Globus pallidus (tissue), 1 donor: ENCODE measurements at places on chromosomes 16 and 17.

DNA sequence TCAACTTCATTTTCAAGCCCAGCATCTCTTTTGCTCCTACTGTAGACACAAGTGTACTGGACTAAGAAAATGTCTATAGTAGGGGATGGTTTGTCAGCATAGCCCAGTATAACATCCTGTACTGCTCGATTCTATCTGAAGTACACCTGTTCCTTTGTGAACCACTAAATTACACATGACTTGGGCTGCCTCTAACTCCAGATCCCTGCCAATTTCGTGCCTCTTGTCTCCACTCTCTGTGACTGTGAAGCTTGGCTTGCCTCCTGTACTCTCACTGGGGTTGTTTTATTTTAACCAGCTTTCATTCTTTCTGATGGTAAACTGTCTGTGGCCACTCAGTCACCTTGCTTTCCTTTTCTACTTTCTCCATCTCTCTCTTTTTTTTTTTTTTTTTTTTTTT, 24.5 kb downstream of the GFOD2 start:
- DNase-seq: no peak

DNA sequence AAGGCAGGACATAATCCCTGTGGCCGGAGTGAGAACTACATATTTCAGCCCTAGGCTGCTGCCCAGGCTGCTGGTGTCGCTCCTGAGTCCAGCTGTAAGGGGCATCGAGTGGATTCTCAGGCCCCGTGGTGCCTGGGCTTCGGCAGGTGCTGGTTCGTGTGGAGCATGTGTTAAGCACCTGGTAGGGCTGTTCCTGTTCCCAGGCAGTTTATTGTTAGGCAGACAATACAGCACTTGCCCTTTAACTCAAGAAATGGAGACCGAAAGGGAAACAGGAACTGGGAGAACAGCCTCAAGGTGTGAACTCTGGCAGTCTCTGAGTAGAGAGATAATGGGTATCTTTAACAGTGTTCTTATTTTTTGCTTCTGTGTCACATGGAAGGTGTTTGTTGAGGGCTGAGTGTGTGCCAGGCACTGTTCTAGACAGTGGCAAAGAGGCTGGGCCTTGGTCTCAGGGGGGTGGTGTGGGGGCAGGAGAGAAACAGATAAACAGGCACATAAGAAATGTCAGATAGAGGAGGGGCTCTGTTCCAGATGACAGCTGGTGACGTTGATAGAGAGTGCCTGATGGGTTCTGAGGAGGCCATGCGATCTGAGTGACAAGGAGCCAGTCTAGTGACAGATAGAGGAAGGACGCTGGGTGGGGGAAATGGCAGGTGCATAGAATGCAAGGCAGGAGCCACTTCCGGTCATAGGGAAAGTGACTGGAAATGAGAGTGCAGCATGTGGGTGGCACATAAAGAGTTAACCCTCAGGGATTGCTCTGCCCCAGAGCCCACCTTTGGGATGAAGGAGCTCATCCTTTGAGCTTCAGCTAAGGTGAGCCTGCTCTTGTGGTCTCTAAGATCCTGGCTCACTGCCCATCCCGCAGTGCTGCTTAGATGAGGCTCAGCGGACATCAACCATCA, 33.8 kb downstream of the EPN2 start:
- no peak for DNase-seq

GRCh38 chr17:29007860-29008455, 2.1 kb upstream of the SEZ6 start:
- DNase-seq: no peak

DNA sequence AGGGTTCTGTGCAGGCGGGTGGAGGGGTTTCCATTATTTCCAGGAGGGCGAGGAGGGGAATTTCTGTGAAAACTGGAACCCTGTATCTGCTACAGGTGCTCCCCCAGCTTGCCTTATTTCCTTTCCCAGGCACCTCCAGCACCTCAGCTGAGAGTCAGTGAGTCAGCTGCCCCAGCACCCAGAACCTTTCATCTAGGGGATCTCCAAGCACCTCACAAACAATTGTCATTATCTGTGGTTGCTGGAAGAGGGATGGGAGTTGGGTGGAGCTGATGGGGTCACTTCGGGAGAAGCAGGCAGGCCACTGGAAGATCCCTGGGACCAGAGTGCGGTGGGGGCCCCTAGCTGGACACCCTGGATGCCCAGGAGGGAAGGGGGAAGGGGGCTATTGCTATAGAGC, 10.0 kb upstream of the CLUH start:
- DNase-seq: no peak

GRCh38 chr17:76569607-76570279, 15.9 kb downstream of the ST6GALNAC2 start:
- peak; percentile 82 for DNase-seq

DNA sequence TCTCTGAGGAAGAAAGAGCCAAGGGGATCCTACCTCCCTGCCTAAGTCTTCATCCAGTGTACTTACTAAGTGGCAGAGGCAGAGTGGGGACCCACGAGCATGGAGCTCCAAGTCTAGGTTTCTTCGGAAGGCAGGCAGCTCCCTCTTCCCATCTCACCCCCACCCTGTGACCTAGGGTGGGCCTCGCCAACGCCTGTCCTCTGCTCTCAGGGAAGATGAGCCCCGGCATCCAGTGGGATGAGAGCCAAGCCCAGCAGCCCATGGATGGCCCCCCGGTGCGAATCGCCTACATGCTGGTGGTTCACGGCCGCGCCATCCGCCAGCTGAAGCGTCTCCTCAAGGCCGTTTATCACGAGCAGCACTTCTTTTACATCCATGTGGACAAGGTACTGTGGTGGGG, 8.3 kb downstream of the XYLT2 start:
- DNase-seq: no peak

DNA sequence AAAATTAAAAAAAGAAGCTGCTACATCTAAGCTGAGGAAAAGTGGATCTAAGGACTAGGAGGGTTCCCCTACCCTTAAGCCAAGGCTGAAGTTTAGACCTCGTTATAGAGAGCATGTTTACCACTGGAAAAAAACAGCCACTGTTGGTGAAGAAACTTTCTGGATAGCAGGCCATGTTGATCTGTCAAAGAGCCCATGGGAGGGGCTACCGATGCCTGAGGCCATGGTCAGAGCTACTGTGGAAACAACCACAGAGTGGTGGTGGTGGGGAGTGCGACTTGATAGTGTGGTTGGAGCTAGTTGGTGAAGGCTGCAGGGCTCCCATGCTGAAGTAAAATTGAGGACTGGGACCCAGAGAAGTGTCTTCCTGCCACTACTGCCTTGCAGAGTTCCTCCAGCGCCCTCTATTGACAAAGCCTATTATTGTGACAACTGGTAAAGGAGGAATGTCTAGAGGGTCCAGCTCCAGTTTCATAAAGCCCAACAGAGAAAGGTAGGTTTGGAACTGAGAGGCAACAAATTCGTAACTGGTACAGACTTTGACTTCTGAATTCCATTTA, 12.7 kb upstream of the FAM20A start:
- DNase-seq: peak; percentile 37

DNA sequence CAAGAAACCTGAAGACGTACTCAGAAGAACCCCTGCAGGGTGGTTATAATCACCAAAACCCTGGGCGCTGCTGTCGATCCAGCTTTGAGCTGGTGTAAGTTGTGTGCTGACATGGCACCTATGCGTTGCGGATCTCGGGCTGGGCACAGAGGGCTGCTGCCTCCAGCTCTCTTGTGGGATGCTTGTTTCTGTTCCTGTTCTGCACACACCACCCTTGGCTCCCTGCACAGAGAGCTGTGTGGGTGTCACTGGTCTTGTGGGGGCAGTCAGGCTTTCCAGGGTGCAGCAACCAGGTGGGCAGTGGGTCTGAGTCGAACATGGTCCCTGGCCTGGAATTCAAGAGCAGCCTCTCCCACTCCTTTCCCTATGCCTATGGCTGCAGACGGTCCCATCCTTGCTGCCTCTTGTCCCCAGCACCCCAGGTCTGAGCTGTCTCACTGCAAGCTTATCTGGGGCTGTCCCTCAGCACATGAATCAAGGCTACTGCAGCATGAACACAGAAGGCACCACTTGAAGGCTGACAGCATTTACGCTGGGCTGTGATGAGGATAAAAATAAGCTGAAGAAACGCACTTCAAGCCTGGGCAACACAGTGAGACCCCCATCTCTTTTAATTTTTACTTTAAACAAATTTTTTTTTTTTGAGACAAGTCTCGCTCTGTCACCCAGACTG, 20.1 kb downstream of the ZNF276 start:
- DNase-seq: no peak

- DNase-seq: no peak
Measured at GRCh38 chr16:58923094-58923493, 189.0 kb upstream of the GOT2 start.

DNA sequence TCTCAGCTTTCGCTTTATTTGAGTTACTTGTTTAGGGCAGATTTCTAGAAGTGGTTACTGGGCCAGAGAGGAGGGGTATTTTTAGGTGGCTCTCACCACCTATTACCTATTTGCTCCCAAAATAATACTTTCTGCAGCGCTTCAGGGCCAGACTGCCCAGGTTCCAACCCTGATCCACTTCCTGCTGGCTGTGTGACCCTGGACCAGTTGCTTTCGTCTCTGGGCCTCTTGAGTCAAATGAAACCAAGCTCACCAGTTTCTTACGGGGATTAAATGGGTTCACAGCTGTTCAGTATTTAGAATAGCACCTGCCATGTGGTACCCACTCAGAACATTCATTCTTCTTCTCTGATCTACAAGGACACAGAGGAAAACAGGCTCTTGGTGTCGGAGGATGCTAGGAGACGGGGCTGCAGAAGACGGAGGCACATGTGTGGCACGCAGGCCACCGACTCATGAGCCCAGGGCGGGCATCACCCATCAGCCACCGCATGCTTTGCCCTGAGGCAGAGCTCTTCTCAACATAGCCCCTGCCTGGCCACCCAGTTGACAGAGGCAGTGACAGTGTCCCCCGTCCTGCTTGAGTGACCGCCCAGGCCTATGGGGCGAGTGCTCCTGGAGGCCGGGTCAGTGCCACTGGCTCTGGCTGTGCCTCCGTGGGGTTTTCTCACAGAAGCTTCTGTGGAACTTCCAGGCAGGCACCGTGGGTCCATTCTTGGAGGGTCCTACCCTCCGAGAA, 149.0 kb upstream of the PLCG2 start:
- no peak for DNase-seq

GRCh38 chr17:4179071-4179470, 36.1 kb downstream of the CYB5D2 start:
- no peak for DNase-seq

DNA sequence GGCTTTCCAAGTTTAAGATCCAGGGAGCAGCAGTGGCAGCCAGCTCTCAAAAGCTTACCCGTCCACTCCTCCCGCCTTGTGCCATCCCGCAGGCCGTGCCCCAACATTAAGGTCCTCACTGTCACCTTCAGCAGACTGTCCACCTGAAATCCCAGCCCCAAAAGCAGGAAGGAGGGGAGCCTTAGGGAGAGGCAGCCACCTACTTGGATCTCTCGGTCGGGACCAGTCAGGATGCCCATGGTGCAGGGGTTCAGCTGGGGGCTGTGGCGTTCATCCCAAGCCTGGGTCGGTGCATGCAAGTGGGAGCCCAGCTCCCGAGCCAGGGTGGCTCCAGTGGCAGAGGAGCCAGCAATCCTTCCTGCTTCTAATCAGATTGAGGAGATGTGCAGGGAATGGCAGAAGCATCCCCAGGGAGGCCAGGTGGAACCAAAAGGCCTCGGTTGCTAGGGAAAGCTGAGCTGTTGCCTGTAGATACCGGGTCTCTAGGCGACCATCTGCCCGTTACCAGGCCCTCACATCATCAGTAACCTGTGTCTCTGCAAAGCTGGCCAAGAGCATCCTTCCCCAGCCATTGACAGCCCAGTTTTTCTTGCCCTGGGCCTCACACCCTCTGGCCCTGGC, 24.6 kb downstream of the CNGB1 start:
- DNase-seq: no peak

- DNase-seq: peak; percentile 47
Measured at GRCh38 chr16:86072328-86073102, 173.6 kb downstream of the IRF8 start.

GRCh38 chr17:66373944-66374817, 71.8 kb downstream of the PRKCA start:
- peak; percentile 61 for DNase-seq

DNA sequence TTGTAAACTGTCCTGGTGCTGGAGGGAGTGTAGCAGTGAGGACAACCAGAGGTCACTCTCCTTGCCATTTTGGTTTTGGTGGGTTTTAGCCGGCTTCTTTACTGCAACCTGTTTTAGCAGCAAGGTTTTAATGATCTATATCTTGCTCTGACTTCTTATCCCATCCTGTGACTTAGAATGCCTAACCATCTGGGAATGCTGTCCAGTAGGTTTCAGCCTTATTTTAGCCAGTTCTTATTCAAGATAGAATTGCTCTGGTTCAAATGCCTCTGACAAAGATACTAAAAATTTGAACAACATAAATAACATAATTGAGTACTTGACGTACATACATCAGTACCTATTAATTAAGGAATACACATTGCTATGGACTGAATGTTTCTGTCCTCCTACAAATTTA, 93.3 kb upstream of the TOM1L1 start:
- no peak for DNase-seq

- DNase-seq: no peak
Measured at GRCh38 chr17:206941-207560, 25.6 kb upstream of the DOC2B start.

GRCh38 chr17:79088247-79088996, 13.8 kb downstream of the ENGASE start:
- DNase-seq: no peak

DNA sequence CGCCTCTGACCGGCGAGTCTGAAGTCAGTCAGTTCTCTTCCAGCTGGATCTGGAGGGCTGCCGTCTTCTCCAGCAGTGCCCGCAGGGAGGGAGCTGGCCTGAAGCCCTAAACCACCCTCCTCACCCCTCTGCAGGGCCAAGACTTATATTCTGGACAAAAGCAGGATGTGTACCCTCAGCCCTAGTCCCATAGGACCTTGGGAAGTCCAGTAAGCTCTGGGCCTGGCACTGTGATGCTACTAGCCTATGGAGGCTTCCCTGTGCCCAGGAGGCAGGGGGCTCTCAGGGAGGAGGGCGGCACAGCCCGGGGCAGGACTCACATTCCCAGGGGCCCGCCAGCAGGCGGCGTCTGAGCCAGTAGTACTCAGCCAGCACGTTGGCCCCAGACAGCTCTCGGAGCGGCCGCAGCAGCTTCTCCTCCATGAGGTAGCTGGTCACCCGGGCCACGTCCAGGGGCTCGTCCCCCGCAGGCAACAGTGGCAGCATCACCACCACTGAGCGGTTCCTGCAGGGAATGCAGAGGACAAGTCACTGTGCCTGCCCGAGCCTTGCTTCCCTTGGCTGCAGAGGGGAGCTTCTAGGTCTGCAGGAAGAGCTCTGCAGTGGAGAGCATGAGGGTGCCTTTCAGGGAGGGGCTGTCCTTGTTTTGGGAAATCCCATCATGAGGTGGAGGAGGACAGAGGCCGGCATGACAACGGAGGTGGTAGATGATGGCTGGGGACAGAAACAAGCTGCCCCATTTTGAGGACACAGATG, 41.7 kb downstream of the RMI2 start:
- DNase-seq: no peak

DNA sequence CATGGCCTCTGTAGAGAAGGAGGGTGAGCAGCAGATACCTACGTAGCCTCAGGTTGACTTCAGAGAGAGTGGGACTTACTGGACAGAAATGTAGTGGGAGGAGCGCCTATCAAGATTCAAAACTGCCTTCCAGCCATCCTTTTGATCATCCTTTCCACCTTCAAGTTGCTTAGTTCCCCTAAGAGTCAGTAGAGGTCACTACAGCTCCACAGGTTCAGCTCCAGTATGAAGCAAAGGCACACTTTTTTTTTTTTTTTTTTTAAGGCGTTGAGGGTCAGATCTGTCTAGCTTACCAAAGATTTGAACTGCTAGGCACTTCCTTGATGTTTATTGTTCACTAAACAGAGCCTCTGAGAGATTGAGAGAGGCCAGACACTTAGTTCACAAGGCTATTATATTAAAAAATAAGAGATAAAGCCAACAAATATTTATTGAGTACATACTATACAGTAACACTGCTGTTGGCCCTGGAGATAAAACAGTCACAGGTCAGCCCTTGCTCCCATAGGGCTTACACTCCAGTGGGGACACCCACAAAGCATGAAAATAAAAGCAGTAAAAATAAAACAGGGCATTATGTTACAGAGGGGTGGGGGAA, 3.1 kb downstream of the RNF227 start:
- peak; percentile 68 for DNase-seq
